ENCODE measurements at places on chromosomes 1 and 21.

DNA sequence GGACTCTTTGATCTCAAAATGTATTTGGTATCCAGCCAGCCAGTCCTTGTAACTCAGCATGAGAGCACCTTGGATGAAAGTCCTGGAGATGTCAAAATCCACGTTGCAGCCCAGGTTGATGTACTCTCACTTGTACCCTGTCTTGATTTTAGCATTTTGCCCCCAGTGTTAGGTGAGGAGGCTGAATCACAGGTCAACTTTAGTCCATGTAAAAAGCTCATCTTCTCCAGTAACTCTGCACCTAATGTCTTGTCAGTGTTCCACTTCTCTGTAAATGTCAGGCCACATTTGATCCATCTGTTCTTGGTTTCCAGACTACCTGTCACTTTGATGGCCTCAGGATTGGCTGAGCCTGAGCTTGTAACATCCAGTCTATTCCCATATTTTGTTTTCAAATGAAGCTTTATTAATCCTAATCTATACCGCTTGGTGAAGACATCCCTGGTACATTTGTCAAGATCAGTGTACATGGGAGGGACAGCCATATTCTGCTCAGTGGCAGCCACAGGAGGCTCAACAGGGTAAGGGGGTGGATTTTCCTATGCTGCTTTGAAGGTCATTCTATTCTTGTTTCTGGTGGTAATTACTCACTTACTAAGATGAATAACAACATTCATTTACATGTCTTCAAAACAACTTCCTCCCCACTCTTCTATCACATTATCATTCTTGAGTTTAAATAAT lies 24.1 kb upstream of the FCRL3 start:
- peak overlapping the region; percentile 3 for H3K27ac ChIP-seq
- H3K27me3 ChIP-seq: no peaks in the 10 kb centered on the region
- no peak overlapping the region for H3K4me3 ChIP-seq
- no peaks in the 10 kb centered on the region for H3K36me3 ChIP-seq
- H3K4me1 ChIP-seq: no peaks in the 10 kb centered on the region

- no peak overlapping the region for H3K4me3 ChIP-seq
- H3K36me3 ChIP-seq: no peaks in the 10 kb centered on the region
- no peak overlapping the region for H3K27ac ChIP-seq
- no peaks in the 10 kb centered on the region for H3K4me1 ChIP-seq
Measured at GRCh38 chr1:103273106-103273505, 164.8 kb upstream of the COL11A1 start.

- H3K4me3 ChIP-seq: no peak overlapping the region
- no peaks in the 10 kb centered on the region for H3K36me3 ChIP-seq
- DNase-seq: no peak
- peaks cover 9% of the 10 kb centered on the region for H3K27me3 ChIP-seq
Measured at GRCh38 chr1:48251323-48251722, 28.8 kb downstream of the SLC5A9 start.

DNA sequence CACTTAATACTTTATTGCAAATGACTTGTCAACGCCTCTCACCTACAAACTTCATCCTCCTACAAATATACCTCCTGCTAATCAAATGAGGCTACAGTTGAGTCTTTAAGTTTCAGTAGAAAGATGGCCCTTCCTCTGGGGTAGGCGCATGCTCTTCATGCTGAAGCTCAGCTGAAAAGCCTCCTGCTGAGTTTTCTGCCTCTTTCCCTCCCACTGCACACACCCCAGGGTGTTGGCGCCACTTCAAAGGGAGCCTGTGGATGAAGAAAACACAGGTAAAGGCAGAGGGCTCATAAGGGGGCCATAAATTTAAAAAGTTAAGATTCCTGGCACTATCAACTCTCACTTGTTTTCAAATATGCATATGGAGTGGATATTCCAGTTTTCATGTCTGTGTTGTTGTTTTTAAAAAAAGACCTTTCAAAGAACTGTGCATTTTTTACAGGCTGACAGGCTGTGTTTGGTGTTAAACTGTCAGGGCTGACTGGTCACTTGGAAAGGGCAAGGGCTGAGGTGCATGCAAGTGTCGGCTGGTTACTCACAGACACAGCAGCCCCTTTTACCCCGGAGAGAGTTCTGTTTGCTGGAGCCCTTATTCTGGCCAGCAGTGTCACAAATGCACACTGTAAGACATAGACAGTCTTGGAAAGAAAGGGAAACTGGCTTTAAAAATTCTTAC lies 42.9 kb upstream of the LGALS8 start:
- H3K27ac ChIP-seq: no peak overlapping the region
- H3K4me3 ChIP-seq: no peak overlapping the region
- DNase-seq: no peak
- H3K4me1 ChIP-seq: peaks cover under 1% of the 10 kb centered on the region
- H3K36me3 ChIP-seq: peaks cover 36% of the 10 kb centered on the region

DNA sequence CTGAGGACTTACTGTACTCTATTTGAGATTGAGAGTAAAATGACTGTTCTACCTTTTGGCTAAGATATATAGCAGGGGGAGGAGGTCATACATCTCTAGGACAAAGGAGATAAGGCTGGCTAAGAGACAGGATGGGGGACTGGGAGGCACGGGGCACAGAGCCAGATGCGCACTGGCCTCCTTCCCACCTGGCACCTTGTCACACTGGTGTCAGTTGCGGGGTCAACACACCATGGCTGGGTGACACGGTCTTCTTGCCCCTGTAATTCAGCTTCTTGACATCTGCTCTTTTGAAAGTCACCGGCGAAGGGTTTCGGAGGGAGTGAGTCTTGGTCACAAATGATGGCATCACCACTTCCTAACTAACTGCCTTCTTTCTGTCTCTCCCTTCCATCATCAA lies 177.3 kb downstream of the ZSCAN20 start:
- H3K4me1 ChIP-seq: no peaks in the 10 kb centered on the region
- H3K4me3 ChIP-seq: no peak overlapping the region
- no peaks in the 10 kb centered on the region for H3K36me3 ChIP-seq

DNA sequence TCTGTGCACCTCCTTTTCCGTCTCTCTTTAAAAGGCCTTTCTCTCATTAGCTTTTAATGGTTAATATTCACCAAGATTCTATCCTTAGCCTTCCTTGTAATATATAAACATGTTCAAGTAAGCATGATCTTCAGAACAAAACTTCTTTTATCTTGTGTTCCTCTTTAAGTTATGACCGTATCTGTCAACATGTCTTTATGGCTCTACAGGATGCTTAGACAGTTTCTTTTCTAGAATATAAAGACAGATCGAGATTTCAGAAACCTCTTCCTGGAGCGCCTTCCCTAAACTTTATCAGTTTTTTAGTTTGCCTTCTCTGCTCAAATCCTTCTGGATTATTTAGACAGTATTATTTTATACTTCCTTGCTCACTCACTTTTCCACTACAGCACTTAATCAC lies 7.2 kb downstream of the RO60 start:
- no peak overlapping the region for H3K4me3 ChIP-seq
- H3K36me3 ChIP-seq: peaks cover 30% of the 10 kb centered on the region
- no peak for DNase-seq
- H3K27ac ChIP-seq: no peak overlapping the region
